ENCODE measurements at places on chromosomes 6 and 20. TPM values are rescaled to one million over a fixed set of nuclear protein-coding genes. Genes with fewer than 3 reads are reported as not detected.

DNA sequence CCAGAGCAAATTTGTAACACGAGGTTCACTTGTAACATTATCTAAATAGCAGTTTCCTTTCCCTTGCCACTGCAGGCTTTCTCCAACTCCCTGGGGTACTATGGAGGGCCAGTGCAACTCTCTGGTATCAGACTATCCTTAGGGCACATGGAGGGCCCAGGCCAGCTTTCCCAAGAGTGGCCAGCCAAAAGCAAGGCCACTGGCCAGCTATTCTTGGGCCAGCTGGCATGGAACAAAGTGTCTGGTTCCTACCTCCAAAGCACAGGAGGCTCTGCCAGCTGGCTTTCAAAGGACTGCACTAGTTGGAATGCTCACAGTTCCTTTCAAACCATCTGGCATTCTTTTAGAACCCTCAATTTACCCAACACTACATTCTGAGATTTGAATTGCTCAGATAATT is 8.7 kb downstream of the RNF24 start:
- DNase-seq: peak; percentile 44

VWA7 gene
- total RNA-seq: 0.54 TPM

PRR18 gene
- total RNA-seq: not detected

GRCh38 chr6:52976591-52977035 is 18.5 kb downstream of the GSTA4 start:
- DNase-seq: no peak

Data from GM23248 (cell line).